Midbrain (tissue), 1 donor: ENCODE measurements at places on chromosomes 16 and 17.

DNA sequence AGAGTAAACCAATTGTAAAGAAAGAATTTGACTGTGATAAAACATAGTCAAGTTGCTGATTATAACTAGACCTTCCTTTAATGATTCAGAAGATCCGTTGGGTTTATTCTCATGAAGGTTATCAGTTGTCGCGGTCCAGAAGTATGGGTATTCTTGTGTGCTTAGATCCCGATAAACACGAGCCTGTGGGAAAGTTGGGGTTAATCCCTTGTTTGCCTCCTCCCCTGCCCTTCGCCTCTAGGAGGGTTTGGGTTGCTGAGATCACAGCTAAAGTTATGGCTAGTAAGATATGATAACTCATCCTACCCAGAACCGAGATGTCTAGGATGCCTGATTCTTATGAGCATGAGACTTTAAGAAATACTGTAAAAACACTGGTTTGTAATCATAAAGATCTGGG, 66.8 kb downstream of the GPRC5B start:
- DNase-seq: no peak

DNA sequence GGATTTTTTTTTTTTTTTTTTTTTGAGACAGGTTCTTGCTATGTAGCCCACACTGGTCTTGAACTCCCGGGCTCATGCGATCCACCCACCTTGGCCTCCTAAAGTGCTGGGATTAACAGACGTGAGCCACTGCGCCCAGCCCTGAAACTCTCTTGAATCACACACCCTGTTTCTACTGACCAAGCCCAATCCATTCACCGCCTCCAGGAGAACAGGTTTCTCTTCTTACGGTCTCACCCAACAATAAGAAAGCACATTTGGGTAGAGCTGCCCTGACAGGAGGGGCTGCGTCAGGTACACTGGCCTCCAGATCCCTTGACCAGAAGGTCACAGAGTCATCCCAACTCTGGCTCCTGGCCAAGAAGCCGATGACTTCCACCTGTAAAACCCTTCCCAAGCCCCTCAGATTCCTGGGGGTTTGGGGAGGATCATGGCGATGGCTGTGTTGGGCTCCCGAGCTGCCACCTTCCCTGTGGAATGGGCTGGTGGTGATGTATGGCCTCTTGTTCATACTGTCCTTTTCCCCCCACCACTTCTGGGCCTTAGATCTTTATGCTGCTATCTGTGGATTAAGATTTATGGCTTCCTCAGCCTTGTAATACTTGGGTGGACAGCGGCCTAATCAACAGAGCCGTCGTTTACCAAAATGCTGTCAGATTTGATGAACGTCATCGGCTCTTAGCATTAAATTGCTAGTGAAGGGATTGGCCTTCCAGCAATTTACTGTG, 89.1 kb downstream of the KATNIP start:
- DNase-seq: no peak

- no peak for DNase-seq
Observed at GRCh38 chr17:47224966-47225365, 15.8 kb downstream of the MYL4 start.

DNA sequence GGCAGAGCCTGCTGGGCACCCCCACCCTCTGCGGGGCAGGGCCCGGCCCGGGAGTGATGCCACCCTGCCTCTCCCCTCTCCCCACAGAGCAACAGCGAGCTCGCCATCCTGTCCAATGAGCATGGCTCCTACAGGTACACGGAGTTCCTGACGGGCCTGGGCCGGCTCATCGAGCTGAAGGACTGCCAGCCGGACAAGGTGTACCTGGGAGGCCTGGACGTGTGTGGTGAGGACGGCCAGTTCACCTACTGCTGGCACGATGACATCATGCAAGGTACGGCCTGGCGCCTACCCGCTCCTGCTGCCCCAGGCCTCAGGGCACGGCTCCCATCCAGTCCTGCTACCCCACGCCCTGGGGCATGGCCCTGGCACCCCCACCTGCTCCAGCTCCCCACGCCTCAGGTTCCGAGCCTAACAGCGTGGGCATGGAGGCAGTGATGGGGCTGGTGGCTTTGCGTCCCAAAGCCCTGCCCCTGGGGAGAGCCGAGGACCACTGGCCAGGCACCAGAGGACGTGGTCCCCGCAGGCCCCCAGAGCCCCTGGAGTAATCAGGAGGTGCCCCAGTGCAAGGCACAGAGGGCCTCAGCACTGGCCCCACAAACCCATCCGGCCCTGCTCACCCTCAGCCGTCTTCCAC, 38.4 kb downstream of the TSC2 start:
- no peak for DNase-seq

DNA sequence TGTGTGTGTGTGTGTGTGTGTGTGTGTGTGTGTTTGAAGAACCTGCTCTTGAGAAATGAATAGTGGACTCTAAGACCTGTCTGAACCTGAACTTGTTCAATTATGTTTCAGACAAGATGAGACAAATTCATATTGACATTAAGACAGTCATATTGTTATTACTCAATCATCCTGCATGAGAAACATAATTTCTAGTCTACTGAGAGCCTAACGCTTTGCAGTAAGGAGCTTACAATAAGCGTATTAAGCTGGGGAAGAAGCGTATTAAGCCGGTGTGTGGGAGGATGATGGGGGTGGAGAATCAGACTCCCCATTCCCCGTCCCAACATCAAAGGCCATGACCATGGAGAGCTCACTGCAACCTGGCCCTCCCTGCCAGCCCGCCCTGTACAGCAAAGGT, 22.4 kb upstream of the MNT start:
- no peak for DNase-seq

DNA sequence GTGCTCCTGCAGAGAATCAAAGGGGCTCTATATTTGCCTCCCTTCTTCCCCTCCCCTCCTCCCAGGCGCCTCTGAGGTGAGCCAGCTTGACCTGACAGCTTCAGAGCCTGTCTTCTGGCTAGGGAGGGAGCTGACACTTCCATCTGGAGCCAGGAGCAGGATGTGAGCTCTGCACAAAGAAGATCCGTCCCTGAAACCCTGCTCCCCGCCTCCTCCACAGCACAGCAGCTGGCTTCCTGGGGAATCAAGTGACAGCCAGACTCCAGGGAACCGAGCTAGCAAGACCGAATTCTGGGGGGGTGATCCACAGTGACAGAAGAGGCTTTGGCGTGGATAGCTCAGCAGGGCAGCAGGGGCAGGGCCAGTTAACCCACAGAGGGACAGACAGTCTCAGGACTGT, 37.2 kb downstream of the CCDC182 start:
- DNase-seq: no peak

- no peak for DNase-seq
Observed at GRCh38 chr16:20766294-20766693, 2.5 kb downstream of the ACSM3 start.

DNA sequence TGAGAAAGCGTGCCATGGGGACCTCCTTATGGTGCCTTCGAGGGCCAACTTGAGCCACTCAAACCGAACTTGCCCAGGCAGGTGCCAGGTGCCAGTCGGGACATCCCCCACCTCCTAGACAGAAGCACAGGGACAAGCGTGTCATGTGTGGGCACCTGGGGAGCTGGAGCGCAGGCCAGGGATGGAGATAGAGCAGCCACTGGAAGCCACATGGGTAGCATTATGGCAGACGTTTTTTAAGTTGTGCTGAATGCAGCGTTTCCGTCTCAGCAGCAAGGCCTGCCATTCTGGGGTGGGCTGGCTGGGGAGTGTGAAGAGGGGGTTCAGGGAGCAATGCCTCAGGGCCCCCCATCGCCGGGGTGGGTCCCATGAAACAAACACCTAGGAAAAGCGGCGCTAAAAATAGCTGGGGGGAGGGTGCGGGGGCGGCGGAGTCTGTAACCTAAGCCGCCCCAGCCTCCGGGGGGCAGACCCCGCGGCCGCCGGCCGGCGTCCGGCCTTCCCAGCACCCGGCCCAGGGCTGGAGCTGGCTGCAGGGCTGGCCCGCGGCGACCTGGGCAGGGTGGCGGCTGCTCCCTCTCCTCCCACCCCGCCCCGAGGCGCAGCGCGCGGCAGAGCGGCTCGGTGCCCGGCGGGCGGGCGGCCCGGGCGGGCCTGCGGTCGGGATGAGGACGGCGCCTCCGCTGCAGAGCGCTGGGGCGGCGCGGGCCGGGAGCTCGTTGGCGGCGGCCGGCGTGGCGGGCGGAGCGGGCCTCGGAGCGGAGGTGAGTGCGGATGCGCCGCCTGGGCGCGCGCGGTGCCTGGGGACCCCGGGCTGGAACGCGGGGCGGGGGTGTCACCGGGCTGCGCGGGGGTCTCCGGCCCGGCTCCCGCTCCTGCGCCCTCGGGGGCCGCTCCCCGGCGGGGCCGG, at the start of gene ZNF469:
ZNF469 (plus strand) TSS at position 469 of the 910 bp plus-strand sequence. CDS start 44,512 bp downstream, outside the sequence.
- DNase-seq: peak; percentile 13

- DNase-seq: no peak
Observed at GRCh38 chr17:10063730-10064241, 134.6 kb downstream of the GAS7 start.

GRCh38 chr17:50217591-50217990, 16.2 kb upstream of the COL1A1 start:
- no peak for DNase-seq

GRCh38 chr17:332558-333322, 19.9 kb downstream of the RPH3AL start:
- DNase-seq: no peak

DNA sequence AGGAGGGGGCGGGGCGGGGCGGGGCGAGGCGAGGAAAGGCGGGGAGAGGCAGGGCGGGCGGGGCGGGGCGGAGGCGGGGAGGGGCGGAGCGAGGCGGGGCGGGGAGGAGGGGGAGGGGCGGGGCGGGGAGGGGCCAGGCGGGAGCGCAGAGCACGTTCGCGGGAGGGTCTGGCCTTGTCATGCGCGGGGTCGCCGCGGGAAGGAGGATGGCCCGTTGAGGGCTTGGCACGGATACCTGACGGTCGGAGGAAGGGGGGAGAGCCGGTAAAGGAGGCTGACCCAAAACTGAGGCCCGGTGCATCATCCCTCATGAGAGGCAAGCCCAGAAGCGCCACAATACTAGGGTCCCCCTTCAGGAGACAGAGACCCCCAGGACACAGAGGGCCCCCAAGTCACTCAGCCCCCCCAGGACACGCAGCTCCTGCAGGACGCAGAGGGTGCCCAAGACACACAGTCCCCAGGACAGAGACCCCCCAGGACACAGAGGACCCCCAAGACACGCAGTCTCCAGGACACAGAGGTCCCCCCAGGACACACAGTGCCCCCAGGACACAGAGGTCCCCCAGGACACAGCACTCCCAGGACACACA, 593 bp upstream of the WDR45B start:
- DNase-seq: no peak

DNA sequence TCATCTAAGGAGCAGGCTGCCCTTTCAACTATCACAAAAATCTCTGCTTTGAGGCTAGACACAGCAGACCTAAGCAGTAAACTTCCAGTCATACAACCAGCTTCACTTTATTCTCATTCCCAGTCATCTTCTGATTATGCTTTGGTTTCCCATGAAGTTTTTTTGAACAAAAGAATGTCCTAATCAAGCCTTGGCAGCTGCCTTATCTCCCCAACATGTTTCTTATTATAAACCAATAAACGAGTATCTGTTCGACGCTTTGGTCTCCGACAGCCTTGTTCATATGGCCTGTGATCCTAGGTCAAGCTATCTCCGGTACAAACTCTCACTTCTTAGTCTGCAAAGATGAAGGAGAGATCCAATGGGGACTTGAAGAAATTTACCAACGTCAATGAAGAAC, 47.4 kb upstream of the CDYL2 start:
- no peak for DNase-seq

GRCh38 chr16:1791943-1792812, 1.3 kb downstream of the IGFALS start:
- no peak for DNase-seq

- no peak for DNase-seq
Observed at GRCh38 chr16:57471852-57472664, 9.6 kb downstream of the POLR2C start.

DNA sequence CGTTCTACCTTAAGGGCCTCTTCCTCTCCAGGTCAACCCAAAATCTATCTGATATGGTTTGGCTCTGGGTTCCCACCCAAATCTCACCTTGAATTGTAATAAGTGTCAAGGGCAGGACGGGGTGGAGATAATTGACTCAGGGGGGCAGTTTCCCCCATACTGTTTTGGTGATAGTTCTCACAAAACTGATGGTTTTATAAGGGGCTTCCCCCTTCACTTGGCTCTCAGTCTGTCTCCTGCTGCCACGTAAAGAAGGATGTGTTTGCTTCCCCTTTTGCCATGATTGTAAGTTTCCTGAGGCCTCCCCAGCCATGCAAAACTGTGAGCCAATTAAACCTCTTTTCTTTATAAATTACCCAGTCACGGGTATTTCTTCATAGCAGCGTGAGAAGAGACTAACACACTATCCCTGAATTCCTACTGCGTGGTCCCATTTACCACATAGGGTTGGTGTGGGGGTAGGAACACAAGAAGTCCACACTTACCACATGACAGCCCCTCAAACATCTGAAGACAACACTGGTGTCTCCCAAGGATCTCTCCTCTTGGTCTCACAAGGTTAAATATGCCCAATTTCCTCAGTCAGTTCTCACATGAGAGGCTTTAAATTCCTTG, 8.2 kb downstream of the COTL1 start:
- DNase-seq: no peak

DNA sequence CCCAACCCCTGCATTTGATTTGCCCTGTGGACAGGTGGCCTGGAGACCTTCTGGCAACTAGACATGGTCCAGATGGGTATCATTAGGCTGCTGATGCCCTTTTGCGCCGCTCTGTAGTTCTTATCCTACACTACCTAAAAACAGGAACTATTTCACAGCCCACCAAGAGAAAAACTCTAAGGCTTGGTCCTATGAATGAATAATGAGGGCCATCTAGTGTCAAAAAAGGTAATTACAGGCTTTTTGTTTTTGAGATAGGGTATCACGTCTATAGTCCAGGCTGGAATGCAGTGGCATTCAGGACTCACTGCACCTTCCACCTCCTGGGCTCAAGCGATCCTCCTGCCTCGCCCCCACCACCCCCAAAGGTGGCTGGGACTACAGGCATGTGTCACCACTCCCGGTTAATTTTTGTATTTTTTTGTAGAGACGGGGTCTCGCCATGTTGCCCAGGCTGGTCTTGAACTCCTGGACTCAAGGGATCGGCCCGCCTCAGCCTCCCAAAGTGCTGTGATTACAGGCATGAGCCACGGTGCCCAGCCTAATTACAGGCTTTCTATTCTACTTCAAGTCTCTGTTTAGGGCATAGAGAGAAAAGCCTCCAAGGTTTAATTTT, 20.9 kb downstream of the COIL start:
- DNase-seq: peak; percentile 32

DNA sequence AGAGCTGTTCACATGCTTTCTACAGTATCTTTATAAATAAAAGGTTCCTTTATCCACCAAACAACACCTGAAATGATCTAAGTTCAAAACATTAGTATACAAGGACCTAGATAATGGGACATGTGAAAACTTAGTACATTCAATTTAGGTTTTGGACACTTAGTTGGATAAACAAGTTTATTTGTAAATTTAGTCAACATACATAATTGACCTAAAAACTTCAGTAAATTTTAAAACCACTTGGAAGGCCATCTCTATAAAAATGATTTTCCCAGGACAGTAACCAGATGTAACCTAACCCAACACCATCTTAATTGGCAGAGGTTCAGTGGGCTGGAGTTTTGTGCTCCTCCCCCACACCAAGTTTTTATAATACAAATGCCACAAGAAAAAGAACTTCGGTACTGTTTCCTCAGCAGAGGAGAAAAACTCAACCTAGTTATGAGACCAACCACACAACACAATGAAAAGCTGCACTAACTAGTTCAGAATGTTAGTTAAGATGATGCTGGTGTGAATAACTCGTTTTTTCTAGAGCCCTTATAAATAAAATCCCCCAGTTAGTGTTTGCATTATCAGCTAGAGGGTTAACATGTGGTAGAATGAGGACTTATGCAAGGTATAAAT, 7.2 kb upstream of the UNK start:
- peak; percentile 12 for DNase-seq
